ENCODE measurements at places on chromosomes 2 and 18.
A peak's percentile ranks its signal among the peaks of the same experiment; 100 is the strongest.

DNA sequence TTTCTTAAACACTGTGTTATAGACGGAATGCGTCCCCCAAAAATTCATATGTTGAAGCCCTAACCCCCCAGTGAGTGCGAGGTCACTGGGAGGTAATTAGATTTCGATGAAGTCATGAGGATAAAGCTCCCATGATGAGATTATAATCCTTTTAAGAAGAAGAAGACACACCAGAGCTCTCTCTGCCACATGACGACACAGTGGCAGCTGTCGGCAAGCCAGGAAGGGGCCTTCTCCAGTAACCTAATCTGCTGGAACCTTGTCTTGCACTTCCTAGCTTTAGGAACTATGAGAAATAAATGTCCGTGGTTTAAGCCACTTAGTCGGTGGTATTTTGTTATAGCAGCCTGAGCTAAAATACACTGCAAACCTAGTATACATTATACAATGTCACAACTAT lies 12.3 kb downstream of the TMEM237 start:
- no peak for DNase-seq

DNA sequence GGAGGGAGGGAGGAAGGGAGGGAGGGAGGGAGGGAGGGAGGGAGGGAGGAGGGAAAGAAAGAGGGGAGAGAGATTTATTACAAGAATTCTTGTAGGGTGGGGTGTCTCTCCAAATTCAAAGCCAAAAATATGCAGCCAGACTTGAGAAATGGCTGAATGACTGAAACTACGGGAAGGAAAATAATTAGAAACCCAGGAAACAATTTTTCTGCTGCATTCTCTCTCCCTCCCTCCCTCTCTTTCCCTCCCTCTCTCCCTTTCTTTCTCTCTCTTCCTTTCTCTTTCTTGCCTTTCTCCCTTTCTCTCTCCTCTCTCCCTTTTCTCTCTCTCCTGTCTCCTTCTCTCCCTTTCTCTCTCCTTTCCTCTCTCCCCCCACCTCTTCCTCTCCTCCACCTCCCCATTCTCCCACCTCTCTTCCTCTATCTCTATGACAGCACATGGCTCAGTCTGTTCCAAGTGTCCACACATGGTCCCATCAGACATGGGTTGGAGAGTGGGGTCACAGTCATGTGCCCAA lies 218.7 kb downstream of the C1D start:
- no peak for DNase-seq

GRCh38 chr2:208097801-208098200 lies 26.5 kb downstream of the CRYGD start:
- DNase-seq: no peak

DNA sequence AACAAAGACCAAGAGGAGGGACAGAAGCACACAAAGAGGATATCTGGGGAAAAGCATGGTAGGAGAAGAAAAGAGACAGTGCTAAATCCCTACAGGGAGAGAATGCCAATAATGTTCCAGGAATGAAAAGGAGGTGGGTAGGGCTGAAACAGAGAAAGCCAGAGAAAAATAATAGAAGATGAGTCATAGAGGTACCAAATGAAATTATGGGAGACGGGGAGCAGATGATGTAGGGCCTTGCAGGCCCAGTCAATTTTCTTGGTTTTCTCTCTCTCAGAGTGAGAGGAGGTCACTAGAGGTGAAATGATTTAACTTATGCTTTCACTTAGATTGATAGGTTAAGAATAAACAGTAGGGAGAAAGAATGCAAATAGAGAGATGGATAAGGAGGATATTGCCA lies 61.5 kb downstream of the RPRM start:
- no peak for DNase-seq

GRCh38 chr2:100522430-100522829 lies 40.4 kb upstream of the PDCL3 start:
- DNase-seq: no peak

- DNase-seq: no peak
These were observed 318.4 kb downstream of the TXNL1 start for GRCh38 chr18:56319953-56320352.

DNA sequence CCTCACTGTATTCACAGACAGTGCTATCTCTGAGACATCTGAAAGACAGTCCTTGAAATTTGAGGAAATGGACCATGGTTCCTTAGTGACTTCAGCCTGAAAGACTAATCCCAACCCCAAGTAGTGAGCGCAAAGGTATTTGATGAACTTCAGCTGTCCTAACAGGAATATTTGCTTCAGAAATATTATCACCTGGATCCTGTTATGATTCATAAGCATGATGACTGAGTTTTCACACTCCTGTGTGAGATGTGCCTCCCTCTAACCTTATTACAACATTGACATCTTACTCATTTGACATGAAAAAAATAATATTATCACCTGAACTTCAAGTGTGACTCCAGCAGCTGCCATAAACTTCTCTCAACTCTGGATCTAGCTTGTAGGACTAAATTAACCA lies 11.6 kb upstream of the MRPL19 start:
- no peak for DNase-seq

- no peak for DNase-seq
These were observed 46.4 kb downstream of the SLC8A1 start for GRCh38 chr2:40405465-40405864.

DNA sequence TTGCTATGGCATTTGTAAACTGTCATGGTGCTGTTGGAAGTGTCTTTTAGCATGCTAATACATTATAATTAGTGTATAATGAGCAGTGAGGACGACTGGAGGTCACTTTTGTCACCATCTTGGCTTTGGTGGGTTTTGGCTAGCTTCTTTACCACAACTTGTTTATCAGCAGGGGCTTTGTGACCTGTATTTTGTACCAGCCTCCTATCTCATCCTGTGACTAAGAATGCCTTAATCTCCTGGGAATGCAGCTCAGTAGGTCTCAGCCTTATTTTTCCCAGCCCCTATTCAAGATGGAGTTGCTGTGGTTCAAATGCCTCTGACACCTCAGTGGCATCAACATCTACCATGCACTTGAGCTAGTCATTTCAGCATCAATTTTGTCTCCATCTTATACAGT lies 29.7 kb downstream of the LYPD6 start:
- DNase-seq: no peak

- DNase-seq: no peak
These were observed 1081.2 kb downstream of the SOCS6 start for GRCh38 chr18:71370095-71370494.

GRCh38 chr2:127277028-127277427 lies 16.9 kb downstream of the ERCC3 start:
- no peak for DNase-seq

DNA sequence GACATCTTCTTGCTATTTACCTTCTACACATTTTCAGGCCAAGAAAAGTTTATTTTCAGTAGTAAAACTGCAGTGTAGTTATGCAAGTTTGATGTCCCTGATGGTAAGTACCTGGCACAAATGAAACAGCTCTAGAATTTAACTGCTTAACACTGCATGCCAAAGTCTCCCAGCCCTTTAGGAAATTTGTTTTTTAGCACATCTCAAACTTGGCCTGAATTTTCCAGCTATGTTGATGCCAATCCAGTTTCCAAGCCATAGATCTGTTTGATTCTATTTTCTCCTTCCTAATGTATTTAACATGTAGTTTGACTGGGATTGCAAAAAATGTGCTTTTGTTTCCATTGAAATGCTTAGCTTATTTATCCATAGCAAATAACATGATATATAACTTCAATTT lies 29.3 kb upstream of the ZNF385B start:
- DNase-seq: no peak

DNA sequence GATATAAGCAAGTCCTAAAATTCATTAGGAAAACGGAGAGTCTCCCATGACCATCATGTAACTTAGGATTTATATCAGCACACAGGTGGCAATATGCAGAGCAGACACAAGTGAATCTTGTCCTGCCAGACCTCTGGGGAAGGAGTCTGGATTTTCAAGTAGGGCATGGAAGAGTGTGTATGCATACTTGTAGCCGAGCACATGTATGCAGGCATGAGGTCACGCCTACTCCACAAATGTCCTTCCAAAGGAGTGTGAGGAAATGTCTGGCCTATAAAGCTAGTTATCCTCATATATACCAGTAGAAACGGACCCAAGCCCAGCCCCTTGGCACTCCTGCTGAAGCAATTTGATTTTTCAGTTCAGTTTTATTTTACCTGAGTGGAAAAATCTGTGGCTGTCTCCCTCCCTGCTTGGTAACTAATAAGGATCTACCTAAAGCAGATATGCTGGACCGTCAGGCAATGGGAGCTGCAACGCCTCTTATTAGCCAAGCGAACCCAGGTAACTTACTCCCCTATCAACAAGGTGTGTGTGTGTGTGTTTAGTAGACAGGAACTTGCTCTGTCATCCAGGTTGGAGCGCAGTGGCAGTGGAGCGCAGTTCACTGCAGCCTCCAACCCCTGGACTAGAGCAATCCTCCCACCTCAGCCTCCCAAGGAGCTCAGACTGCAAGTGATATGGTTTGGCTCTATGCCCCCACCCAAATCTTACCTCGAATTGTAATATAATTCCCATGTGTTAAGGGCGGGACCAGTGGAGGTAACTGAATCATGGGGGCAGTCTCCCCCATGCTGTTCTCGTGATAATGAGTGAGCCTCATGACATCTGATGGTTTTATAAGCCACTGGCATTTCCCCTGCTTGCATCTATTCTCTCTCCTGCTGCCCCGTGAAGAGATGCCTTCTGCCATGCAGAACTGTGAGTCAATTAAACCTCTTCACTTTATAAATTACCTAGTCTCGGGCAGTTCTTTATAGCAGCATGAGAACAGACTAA lies 2.8 kb downstream of the STAT1 start:
- DNase-seq: no peak

- DNase-seq: no peak
These were observed 105.4 kb upstream of the FAM117B start for GRCh38 chr2:202529389-202529788.

DNA sequence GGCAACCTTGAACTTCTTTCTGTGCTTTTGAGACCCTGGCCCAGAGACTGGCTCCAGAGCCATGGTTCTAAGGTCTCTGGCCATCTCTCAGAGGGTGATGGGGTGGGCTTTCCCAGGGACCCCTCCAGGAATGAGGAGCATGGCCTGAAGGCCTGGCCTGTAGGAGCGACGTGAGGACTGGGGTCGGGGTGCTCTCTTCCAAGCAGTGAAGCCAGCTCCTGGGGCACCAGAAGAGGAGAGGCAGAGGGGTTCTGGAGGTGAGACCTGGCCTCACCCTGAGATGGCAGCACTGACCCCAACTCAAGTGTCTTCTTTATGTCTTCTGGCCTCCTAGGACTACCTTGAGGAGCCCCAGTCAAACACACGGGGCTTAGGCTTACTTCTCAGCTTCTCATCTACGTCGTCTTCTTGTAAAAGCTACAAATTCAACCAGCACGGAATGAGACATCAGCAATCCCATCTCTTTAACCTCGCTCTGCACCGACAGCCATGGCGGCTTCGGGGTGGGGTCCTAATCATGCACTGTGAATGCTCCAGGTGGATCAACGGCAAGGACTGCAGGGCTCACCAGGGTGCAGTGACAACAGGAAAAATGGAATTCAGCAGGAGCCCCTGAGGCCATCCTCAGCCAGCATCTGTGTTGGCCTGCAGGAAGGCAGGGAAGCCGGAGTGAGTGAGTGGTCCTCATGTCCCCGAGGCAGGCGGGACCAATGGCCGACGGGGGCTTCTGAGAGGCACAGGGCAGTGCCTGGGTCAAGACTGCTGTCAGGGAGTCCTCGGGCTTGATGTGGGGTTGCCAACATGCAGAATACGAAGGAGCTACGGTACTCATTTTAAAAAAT lies 214.1 kb downstream of the HDAC4 start:
- no peak for DNase-seq

DNA sequence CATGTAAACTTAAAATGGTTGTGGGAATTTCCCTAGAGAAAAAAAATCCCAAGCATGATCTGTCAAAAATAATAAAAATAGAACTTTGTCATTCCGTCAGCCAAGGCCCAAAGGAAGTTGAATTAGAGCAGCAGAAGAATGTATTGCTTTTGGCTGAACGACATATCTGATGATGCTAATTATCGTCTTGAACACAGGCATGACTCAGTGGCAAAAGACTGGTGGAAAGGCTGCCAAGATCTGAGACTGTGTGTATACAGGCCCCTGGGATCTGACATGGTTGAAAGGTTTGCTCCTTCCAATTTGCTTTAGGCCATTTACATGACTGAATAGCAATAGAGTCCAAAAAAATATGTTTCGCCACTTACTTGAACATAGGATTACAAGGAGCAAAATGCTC lies 1057.1 kb upstream of the CRIM1 start:
- DNase-seq: no peak

- DNase-seq: no peak
These were observed 87.2 kb downstream of the UXS1 start for GRCh38 chr2:106106622-106107508.

- peak; percentile 33 for DNase-seq
These were observed 85.5 kb upstream of the PGAP1 start for GRCh38 chr2:197011801-197012641.

GRCh38 chr18:36828157-36828629 lies 609 bp downstream of the TPGS2 start:
- no peak for DNase-seq

GRCh38 chr2:209911486-209911885 lies 91.0 kb upstream of the RPE start:
- DNase-seq: no peak

DNA sequence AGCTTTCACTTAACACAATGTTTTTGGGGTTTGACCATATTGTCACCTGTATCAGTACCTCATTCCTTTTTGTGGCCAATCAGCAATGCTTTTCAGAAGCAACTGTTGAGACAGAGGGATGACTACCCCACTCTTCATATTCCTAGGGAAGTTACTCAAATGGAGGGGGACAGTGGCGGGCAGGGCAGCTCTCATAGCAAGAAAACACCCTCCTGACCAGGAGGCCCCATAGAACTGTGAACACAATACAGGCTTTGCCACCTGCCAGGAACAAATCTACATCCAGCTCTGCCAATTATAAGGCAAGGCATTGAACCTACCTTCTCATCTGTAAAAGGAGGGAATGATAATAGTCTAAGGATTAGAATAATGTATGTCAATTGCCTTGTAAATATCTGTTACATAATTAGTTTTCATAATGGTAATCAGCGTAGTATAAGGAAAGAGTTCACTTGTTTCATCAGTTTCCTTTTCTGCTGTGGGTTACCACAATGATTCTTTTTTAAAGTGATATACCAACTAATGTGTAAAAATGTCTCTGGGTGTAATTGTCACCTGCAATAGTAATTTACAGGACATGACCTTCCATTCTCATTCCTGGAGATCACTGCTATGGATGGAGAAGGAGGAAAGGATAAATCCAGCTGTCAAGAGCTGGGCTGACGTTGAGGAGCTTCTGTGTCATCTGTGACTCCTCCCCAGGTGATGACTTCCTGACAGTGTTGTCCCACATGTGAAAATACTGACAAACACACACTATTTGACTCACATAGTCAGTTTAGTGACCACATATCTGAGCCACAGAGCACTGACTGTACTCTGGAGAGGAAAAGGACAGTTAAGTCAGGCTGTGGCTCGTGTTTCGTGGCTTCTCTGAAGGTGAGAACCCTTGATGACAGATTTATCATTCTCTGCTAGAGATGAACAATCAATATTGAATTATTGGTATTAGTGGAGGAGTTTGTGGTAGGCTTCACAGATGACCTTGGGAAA lies 13.5 kb downstream of the ALPK2 start:
- no peak for DNase-seq
